GF-D8 (cell line): ENCODE measurements at places on chromosomes 13 and 19.

DNA sequence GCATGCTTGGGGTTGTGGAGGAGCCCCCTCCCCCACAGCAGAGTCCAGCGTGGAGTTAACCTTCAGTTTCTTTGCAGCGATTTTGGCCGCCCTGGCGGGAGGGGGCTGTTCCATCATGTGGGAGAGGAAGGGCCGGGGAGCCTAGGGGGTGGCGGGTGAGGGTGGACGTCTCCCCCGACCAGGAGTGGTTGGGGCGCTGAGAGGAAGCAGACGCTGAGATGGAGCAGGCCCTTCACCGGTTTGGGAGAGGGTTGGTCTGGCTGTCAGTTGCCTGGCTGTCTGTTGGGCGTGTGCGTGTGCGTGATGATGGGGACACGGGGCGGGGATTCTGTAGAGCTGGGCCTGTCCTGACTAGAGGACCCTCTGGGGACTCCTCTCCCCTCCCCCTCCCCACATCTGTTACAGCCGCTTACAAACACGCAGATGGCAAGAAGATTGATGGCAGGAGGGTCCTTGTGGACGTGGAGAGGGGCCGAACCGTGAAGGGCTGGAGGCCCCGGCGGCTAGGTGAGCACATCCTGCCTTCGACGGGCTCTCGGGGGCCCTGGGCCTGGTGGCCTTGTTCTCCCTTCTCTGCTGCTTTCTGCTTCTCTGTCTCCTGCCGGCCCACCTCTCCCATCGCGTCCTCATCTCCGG is 9.8 kb upstream of the LIN7B start:
- DNase-seq, result no peak

DNA sequence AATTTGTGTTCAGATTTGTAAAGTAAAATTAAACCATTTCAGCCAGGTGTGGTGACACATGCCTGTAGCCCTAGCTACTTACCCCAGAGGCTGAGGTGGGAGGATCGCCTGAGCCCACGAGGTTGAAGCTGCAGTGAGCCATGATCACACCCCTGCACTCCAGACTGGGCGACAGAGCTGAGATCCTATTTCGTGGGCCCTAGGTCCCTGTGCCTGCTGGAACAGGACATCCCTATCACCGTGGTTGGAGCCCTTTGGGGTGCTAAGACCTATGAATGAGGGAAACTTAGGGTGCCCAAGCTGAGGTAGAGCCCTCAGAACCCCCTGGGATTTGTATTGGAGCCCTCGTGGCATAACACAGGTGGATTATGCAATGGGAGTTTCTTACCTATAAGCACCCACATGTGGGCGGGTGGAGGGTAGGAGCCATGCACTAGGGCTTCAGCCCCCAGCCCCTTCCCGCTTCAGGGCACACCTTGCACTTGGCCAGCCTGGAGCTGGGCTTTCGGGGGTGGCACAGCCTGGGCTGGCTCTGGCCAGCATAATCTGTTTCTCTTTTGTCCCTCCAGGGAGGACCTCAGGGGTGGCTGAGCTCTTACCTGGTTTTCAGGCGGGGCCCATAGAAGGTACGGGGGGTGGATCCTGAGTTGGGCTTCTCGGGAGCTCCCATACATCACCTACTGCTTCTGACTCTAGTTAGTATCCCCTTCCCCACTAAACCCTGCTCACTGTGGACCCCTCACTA is 7.2 kb upstream of the USF2 start:
- no peak for DNase-seq

DNA sequence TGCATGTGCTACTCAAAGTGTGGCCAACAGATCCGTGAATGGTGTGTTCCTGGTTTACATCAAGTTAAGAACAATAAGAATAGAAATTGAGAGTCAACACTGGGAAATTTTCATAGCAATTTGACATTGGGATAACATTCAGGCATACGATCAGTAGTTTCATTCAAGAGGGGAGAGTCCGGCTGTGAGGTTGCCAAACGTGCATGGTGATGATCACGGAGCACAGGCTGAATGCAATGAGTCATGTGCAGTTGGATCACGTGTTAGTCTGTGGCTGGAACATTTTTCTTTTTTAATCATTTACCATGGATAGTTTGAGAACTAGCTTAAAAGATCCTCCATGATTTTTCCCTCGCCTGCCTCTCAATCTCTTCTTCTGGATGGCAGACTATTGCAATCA is 2.5 kb upstream of the DCT start:
- DNase-seq, result no peak

DNA sequence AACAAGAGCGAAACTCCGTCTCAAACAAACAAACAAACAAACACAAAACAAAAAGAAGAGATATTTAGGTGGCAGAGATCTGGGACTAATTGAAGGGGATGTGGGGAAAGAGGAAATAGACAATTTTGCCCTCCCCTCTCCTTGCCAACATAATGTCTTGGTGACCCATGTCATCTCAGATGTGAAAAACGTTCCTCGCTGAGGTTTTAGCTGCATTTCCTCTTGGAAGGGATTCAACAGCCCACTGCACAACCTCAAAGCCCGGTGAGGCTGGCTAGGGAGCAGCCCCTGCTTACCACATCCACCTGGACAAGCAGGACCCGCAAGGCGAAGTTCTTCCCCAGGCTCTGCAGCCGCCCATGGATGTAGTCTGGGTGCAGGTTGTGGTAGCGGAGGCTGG is 4.9 kb downstream of the ERCC1 start:
- peak; percentile 49 for DNase-seq

GRCh38 chr13:104008541-104009435 is 942.6 kb upstream of the SLC10A2 start:
- DNase-seq, result no peak

DNA sequence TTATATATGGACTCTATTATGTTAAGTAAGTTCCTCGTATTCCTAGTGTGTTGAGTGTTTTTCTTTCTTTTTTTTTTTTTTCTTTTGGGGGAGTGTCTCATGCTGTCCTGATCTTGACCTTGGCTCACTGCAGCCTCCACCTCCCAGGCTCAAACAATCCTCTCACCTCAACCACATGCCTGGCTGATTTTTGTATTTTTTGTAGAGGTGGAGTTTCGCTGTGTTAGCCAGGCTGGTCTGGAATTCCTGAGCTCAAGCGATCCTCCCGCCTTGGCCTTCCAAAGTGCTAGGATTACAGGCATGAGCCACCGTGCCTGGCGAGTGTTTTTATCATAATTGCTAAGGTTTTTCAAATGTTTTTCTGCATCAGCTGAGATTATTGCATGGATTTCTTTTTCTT is 10.7 kb upstream of the ZNF480 start:
- no peak for DNase-seq

- DNase-seq, result no peak
Observed at GRCh38 chr19:39846678-39847486, 703 bp upstream of the FBL start.

DNA sequence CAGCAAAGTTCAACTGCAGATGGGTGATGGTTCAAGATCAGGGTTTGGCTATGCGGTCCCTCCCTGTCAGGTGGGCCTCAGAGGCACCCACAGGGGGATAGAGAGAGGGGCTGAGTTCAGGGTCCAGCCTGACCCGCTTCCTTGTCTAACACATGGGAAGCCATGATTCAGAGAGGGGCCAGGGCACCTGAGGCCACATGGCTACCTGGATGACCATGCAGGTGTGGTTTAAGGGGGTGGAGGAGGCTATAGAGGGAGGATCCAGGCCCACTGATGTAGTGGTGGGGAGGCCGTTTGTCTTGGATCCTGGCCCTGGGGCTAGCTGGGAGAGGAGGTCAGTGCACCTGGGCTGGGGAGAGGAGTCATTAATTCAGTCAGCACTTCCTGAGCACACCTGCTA is 56.7 kb downstream of the ZNF536 start:
- no peak for DNase-seq

GRCh38 chr19:42521346-42522030 is 6.8 kb downstream of the CEACAM1 start:
- DNase-seq, result no peak

- no peak for DNase-seq
Observed at GRCh38 chr19:9836021-9836420, 903 bp downstream of the PIN1 start.

GRCh38 chr19:55646889-55647731 is 902 bp upstream of the CCDC106 start:
- DNase-seq, result no peak

GRCh38 chr13:75285310-75285709 is 196.7 kb downstream of the TBC1D4 start:
- DNase-seq, result no peak

DNA sequence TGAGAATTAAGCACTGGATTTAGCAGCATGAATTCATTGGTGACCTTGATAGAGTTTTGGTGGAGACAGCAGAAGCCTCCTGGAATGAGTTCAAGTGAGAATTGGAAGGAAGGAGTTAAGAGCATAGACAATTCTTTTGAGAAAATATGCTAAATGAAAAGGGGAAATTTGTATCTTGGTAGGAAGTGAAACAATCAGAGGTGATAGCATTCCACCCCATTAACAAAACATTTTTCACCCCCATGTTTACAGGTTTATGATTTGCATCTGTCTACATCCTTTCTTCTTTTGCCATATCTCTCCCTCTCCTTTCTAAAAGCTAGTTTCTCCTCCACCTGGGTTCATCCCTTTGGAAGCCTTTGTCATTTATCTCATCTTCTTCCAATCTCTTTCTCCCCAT is 27.5 kb downstream of the LNX2 start:
- no peak for DNase-seq

GRCh38 chr19:14127176-14127575 is 9.2 kb downstream of the ASF1B start:
- DNase-seq, result no peak

DNA sequence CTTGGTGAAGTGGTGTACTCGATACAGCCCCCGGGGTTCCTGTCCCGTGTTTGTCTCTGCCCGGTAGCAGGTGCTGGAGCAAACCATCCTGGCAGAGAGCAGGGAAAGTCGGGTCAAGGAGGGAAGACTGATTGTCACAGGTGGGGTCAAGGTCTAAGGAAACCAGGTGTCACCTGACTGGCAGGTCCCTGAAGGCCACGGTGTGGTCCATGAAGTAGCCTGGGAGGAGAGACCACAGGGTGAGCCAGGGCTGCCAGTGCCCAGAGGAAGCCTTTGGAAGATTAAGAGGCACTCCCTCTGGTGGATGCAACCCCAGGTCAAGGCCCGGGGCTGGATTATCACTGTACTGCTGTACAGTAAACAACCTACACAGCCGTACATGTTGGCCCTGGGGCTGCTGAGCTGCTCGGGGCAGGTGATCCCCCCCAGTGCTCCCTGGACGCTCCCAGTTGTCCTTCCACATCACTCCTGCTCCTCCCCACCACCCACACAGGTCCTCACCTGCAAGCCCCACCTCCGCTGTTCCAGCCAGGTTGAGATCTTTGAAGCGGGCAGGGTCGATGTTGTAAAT is 6.0 kb upstream of the CCER2 start:
- no peak for DNase-seq

DNA sequence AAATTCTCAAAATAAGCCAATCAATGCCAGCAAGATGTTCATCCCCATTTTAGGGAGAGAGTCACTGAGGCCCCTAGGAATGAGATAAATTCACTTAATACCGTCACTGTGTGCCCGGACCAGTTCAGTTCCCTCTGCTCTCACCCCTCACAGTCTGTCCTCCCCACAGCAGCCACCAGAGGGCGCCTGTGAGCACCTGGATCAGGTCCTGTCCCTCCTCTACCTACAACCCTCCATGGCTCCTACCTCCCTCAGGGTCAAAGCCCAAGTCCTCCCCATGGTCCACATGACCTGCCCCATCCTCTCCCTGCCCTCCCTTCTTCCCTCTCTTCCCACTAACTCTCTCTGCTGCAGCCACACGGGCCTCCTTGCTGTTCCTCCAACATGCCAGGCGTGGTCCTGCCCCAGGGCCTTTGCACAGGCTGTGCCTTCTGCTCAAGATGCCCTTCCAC is 42.0 kb upstream of the NFIC start:
- DNase-seq, result no peak

- DNase-seq, result no peak
Observed at GRCh38 chr13:88622362-88622973, 951.3 kb downstream of the SLITRK5 start.

DNA sequence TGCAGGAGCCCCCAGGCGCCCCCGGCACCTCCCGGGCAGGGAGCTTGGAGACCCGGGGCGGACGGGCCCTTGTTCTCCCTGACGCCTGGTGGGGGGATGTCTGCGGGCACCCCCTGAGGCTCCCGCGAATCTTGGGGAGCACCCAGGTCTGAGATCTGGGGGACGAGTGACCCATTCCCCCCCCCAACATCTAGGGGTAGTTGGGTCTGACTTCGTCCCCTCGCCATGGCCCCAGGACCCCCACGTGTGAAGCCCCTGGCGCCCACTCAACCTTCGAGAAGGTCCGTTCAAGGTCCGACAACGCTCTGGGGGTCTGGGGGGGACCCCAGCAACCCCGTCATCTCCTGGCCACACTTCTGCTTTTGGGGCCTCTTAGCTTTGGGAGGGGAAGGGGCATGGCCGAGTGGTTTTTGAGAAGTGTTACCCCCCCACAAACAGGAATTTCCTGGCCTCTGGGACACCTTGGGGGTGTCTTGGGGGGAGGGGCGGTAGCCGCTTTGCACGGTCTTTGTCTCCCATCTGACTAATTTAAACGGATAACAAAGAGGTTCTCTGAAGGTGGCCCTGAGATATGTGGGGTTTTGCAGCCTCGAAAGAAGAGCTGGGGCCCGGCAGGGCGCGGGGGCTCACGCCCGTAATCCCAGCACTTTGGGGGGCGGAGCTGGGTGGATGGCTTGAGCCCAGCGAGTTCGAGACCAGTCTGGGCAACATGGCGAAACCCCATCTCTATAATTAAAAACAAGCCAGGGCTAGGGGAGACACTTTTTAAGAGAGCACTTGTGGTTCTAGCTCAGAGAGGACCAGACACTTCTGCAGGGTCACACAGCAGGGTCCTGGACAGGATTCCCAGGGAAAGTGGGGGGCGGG is 608 bp downstream of the CNN2 start:
- DNase-seq, result no peak

GRCh38 chr13:46666727-46667456 is 113.9 kb downstream of the LRCH1 start:
- DNase-seq, result no peak

GRCh38 chr19:10724573-10725071 is 6.7 kb downstream of the DNM2 start:
- no peak for DNase-seq

DNA sequence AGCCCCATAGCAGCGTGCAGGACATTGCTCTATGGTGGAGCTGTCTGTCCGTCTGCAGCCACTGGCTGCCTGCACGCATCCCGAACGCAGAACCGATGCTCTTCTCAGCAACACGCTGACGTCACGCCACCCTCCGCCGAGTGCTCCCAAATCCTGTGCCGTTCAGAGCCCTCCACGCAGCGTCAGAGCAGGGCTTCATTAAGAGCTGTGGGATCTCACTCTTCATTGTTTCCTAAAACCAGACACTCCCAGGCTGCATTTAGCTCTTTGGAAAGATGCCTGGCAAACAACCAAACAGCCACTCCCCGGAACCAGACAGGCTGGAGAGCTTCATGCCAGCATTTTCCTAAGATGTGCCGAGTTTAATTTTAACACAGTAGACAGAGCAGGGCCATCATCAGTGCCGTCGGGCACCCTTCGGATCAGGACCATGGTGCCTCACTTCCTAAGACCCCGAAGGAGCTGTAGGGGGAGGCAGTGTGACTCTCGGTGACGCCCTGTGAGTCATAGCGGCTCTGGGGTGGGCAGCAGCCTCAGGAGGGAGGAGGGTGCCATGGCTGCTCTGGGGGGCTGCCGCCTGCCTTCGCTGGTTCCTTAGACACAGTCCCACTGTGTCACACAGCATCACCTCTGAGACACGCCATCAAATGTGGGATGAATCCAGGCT is 131.5 kb upstream of the MCF2L start:
- DNase-seq, result no peak

- DNase-seq, result no peak
Observed at GRCh38 chr13:106911020-106911419, 343.1 kb upstream of the ARGLU1 start.
